ENCODE measurements at places on chromosomes 5 and 9. TPM values are rescaled to one million over a fixed set of nuclear protein-coding genes. Genes with fewer than 3 reads are reported as not detected.
A peak's percentile ranks its signal among the peaks of the same experiment; 100 is the strongest.

DNA sequence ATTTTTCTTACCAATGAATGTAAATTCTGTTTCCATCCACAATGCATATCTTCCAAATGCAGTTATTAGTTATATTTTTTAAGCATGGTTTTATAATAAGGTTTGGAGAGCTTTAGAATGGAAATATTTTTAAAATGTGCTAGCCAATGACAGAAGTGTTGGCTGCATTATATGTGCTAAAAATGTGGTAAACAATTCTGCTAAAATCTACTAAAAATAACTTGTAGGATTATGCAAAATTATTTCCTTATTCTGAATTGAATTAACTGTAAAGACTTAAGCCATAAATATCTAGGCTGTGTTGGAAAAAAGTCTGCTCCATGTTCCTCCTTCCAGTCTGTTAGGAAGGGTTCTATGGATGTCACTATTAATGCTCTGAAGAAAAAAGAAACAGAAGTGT, 503.3 kb downstream of the PRR16 start:
- DNase-seq: no peak

The CDC20B gene
- total RNA-seq: not detected

DNA sequence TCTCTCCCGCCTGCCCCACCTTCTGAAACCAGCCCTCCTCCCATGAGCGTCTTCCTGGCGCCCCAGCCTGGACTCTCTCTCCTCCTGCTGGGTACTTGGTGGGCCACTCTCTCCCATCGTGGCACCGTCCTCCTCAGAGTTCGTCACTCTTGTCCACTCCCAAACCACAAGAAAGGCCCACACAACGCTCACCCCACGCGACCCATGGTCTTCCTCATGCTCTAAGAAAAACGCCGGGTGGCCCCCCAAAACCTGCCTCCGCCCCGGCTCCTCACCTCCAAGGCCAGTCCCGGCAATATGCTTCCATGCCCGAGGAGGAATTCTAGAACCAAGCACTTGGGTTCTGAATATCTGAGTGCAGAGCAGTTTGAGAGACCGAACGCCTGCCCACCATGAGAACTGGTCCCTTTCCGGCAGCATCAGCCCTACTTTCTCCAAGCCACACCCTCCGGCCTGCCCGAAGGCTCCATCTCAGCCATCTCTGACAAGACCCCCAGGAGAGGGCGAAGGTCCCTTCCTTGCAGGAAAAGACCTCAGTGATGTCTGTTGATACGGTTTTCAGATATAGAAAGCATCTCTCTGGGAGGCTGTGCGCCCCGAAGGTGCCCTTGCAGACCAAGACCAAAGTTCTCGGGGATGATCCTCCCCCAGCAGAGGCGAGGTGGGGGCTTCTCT, 15.0 kb downstream of the SLC6A3 start:
- no peak for DNase-seq

The ANKRD55 gene
- total RNA-seq: not detected

DNA sequence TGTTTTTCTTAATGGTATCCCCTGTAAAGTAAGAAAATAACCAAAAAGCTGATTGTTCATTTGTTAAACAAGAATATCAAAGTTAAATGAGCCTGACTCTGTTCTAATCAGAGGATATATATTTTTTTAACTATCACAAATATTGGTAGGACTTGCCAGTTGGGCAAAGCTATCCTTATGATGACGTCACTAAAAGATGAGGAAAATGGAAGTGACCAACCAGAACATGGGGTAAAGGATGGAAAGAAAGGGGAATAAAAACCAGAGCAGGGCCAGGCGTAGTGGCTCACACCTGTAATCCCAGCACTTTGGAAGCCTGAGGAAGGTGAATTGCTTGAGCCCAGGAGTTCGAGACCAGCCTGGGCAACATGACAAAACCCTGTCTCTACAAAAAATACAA, 811.6 kb upstream of the DMAC1 start:
- DNase-seq: no peak

- no peak for DNase-seq
These were observed 28.8 kb downstream of the JAKMIP2 start for GRCh38 chr5:147753765-147754164.

- peak; percentile 46 for DNase-seq
These were observed 52.2 kb downstream of the MAP1B start for GRCh38 chr5:72159501-72159911.

DNA sequence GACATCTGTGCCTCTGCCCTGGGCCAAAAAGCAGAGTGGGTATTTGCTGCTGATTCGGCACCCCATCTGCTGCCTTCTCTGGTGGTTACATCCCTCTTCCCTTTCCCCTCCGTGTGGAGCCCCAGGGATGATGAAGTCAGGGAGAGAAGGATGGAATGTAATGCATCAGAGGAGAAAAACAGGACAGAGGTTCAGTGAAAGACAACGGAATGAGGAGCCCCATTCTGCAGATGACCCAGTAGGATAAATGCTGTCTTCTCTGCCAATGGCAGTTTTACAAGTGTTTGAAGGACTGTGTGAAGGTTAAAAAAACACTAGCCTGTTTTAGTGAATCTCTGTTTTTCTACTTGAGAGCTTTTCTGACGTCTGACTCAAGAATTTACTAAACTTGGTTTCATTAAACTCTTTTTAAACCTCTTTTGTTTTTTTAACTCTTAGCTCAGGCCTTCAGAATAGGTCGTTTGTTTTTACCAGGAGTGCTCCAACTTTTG, 86.3 kb downstream of the NLN start:
- DNase-seq: no peak

GRCh38 chr9:69569738-69570451, 102.3 kb downstream of the APBA1 start:
- DNase-seq: peak; percentile 71

The IFNA2 gene
- not detected for total RNA-seq

The MEIKIN gene
- not detected for total RNA-seq

DNA sequence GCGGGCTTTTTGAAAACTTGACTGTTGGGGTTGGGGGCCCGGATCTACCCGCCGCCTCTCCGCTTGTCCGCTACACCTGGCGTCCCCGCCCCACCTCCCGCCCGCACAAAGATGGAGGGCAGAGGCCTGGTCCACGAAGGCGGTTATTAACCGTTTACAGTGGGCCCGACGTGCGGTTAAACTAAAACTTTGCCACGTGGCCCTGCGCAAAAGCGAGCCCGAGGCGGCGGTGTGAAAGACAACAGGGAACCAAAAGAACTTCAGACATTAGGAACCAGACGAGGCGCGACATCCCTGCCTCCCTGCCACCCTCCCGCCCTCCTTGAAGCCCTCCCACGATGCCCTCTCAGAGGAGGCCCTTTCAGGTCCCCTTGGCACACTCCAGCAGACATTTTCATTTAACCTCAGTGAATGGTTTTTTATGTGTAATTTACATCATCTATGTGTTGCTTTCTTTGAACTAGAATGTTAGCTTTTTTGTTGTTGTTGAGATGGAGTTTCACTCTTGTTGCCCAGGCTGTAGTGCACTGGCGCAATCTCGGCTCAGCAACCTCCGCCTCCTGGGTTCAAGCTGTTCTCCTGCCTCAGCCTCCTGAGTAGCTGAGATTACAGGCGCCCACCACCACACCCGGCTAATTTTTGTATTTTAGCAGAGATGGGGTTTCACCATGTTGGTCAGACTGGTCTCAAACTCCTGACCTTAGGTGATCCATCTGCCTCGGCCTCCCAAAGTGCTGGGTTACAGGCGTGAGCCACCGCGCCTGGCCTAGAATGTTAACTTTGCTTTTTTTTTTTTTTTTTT, 999 bp upstream of the HNRNPA0 start:
- no peak for DNase-seq

DNA sequence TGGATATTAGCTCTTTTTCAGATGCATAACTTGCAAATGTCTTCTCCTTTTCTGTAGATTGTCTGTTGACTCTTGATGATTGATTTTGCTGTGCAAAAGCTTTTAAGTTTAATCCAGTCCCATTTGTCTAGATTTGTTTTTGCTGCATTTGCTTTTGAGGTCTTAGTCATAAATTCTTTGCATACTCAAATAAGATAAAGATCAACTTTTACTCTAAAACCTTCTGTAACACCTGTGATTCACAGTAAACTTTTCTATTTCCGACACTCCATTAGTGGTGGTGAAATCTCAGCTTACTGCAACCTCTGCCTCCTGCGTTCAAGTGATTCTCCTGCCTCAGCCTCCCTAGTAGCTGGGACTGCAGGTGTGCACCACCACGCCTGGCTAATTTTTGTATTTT, 239.0 kb upstream of the ST8SIA4 start:
- no peak for DNase-seq

GRCh38 chr5:36442796-36443195, 141.1 kb upstream of the RANBP3L start:
- peak; percentile 82 for DNase-seq

- DNase-seq: no peak
These were observed 21.0 kb downstream of the NIPBL start for GRCh38 chr5:36897616-36898015.

DNA sequence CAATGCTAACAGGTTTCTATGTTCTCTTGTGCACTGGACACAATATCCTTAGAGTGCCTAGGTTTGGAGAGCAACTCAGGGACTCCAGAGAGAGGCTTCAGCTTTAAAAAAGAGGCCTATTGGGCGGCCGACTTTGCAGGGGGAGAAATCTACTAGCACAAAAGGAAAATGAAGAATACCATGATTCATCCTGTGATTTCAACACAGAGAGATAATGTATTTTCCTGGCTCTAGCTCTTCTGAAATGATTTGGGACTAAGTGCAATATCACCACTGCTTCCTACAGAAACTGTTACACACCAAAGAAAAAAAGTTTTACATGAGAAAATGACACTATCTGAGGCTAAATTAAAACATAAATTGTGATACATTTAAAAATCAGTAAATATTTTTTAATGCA, 146.1 kb upstream of the TSLP start:
- peak; percentile 8 for DNase-seq

The TAF11L5 gene
- not detected for total RNA-seq

- DNase-seq: no peak
These were observed 402.1 kb upstream of the SEMA6A start for GRCh38 chr5:116976767-116977166.

- DNase-seq: peak; percentile 8
These were observed 336.1 kb upstream of the ADAMTSL1 start for GRCh38 chr9:18137815-18138214.

The HTR4 gene
- not detected for total RNA-seq

DNA sequence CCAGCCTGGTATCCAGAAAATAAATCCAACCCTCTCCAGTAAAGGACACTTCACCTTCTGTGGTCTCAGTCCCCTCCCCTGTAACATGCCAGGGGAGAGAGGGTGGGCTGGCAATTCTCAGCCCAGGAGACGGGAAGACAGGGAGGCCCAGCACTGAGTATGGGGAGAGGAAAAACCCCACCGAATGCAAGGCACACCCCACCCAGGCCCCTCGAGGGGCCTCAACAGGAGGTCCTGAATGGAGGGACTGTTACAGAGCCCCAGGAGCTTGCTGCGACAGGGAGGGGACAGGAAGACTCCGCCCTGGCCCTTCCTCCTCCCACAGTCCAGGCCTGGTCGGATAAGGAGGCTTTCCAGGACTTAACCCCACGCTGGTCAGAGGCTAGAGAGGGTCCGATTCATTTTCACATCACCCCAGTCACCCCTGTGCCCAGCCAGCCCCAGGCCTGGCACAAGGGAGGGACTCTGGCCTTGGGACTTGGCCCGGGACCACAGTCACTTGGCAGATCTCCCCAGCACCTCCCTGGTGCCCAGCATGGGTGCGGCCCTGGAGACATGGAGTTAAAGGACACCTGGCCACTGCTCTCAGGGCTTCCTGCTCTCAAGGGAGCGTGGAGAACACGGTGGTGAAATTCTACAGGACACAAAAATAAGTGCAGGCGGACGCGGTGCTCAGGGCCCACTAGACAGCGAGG, 44.9 kb upstream of the STXBP1 start:
- peak; percentile 69 for DNase-seq

GRCh38 chr5:172973931-172974330, 9.6 kb upstream of the ATP6V0E1 start:
- DNase-seq: no peak

DNA sequence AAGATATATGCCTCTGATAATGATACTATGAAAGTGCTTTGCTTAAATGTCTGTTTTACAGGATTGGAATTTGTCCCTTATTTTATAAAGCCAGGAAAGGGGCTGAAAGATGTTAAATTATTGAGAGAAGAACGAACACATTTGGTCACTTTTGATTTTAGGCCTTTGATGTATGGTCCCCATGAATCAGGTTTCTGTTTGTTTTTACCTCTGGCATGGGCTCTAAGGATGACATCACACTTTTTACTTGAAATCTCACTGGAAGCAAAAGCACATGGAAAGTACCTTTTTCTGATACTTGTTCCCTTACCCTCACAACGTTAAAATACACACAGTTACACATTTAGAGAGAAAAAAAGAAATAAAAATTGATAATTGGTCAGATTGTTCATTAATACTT, 6.9 kb downstream of the OTULIN start:
- no peak for DNase-seq

GRCh38 chr9:124359426-124359825, 55.8 kb downstream of the PSMB7 start:
- no peak for DNase-seq

The FTMT gene
- total RNA-seq: not detected

The GAS1 gene
- 1.4 TPM for total RNA-seq

The PRLR gene
- 0.34 TPM for total RNA-seq

DNA sequence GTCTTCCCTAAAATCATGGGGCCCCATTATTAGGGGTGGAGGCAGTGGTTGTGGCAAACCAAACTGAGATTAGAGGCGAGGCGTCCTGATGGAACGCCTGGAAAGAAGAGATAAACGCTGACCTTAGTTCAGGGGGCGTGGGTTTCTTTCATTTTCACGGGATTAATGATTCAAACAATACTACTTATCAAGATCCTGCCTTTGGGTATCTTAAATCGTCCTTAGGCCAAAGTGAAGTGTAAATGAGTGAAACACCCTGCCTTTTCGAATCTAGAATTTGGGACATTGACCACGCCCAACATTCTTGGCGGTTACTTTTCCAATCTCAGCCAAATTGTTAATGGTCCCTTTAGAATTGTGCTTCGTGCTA, 1.0 kb upstream of the UBTD2 start:
- no peak for DNase-seq

DNA sequence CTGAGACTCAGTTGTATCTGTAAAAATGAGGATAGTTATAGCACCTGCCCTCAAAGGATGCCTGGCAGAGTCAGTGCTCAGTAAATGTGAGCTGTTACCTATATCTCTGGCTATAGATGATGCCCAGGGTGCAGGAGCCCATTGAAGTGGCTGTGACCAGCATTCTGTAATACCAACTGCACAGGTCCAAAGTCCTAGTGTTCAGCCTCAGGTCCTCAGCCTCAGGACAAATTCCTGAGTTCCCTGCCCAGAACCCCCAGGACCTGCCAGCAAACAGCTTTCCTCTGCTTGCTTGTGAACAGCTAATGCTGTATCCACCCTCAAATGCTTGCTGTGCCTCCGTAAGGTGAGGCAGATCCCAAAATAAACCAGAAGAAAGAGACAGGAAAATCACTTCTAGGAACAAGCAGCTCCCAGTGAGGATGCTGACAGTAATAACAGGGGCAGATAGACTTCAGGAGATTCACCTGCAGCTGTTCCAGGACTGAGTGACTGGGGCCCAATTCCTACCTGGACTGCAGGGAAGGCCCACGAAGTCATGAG, 80.8 kb downstream of the SIL1 start:
- DNase-seq: no peak

The NAIP gene
- 0.17 TPM for total RNA-seq

- no peak for DNase-seq
These were observed 44.9 kb upstream of the MAN2A1 start for GRCh38 chr5:109644829-109645228.

- DNase-seq: no peak
These were observed 145.1 kb upstream of the PANK3 start for GRCh38 chr5:168724227-168724626.

Data from HT1080 (cell line).